ENCODE measurements at places on chromosomes 1 and 21. TPM values are rescaled to one million over a fixed set of nuclear protein-coding genes. Genes with fewer than 3 reads are reported as not detected.

EFNA1 gene
- total RNA-seq: 13.0 TPM

RGS1 gene
- 5.7 TPM for total RNA-seq

DCDC2B gene
- total RNA-seq: not detected

FAM72D gene
- 0.52 TPM for total RNA-seq

DMAP1 gene
- 14.6 TPM for total RNA-seq

LCE1A gene
- total RNA-seq: not detected

CFHR4 gene
- total RNA-seq: not detected

Data from skeletal muscle tissue (tissue), 5 donors.